ENCODE measurements at places on chromosomes 5 and 9. TPM values are rescaled to one million over a fixed set of nuclear protein-coding genes. Genes with fewer than 3 reads are reported as not detected.
A peak's percentile ranks its signal among the peaks of the same experiment; 100 is the strongest.

DNA sequence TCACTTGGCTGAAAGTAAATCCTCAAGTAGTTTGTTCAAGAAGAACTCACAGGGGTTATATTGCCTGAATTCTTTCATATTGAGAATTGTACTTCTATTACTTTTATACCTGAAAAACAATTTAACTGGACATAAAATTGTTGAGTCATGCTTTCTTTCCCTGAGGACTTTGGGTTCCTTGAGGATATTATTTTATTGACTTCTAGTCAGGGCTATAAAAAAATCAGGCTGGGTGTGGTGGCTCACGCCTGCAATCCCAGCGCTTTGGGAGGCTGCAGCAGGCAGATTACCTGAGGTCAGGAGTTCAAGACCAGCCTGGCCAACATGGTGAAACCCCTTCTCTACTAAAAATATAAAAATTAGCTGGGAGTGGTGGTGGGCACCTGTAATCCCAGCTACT is 17.9 kb upstream of the CDC42SE2 start:
- no peak overlapping the region for H3K4me3 ChIP-seq
- no peak for DNase-seq
- H3K27ac ChIP-seq = no peak overlapping the region
- H3K4me1 ChIP-seq = no peaks in the 10 kb centered on the region

The PCDHAC2 gene
- 1.4 TPM for total RNA-seq

GRCh38 chr5:135724617-135725016 is 109.8 kb upstream of the SLC25A48 start:
- H3K36me3 ChIP-seq = no peaks in the 10 kb centered on the region
- H3K27ac ChIP-seq = no peak overlapping the region
- DNase-seq = peak; percentile 57
- no peaks in the 10 kb centered on the region for H3K4me1 ChIP-seq
- H3K4me3 ChIP-seq = no peak overlapping the region

- no peaks in the 10 kb centered on the region for H3K4me1 ChIP-seq
- H3K4me3 ChIP-seq = no peak overlapping the region
- H3K27me3 ChIP-seq = no peaks in the 10 kb centered on the region
- H3K27ac ChIP-seq = no peak overlapping the region
- H3K36me3 ChIP-seq = peaks cover 4% of the 10 kb centered on the region
Observed at GRCh38 chr5:65588694-65589093, 25.6 kb downstream of the PPWD1 start.

The PCDHA9 gene
- total RNA-seq = 0.13 TPM

GRCh38 chr5:176132471-176133288 is 105.5 kb upstream of the SIMC1 start:
- H3K27me3 ChIP-seq = no peaks in the 10 kb centered on the region
- DNase-seq = no peak
- H3K4me1 ChIP-seq = no peaks in the 10 kb centered on the region
- H3K36me3 ChIP-seq = no peaks in the 10 kb centered on the region
- H3K4me3 ChIP-seq = no peak overlapping the region

The PCDHA1 gene
- not detected for total RNA-seq

- H3K27me3 ChIP-seq = peaks cover 3% of the 10 kb centered on the region
- no peak for DNase-seq
Observed at GRCh38 chr9:20242510-20243189, 379.6 kb downstream of the MLLT3 start.

GRCh38 chr9:88817628-88818027 is 173.6 kb upstream of the S1PR3 start:
- no peaks in the 10 kb centered on the region for H3K36me3 ChIP-seq
- no peaks in the 10 kb centered on the region for H3K4me1 ChIP-seq
- H3K4me3 ChIP-seq = no peak overlapping the region
- no peaks in the 10 kb centered on the region for H3K27me3 ChIP-seq
- H3K27ac ChIP-seq = no peak overlapping the region

- no peak for DNase-seq
- H3K36me3 ChIP-seq = no peaks in the 10 kb centered on the region
- no peaks in the 10 kb centered on the region for H3K4me1 ChIP-seq
Observed at GRCh38 chr5:116451066-116451465, 123.6 kb downstream of the SEMA6A start.

DNA sequence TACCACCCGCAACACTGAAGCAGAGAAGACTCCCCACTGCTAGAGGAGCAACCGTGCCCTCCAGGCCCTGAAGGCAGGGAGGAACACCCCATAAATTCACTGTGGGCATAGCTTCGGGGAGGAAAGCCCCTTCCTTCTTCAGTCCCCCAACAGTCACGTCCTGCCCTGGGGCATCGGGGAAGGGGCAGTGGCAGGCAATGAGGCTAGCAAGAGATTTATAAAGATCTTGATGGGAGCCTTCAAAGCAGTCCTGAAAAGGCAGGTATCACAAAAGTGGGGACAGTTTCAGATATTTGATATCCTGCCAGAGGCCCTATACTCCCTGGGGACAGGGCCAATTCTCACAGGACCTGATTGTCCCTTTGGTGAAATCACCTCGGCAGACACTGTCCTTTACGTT is 16.9 kb upstream of the TRIM14 start:
- no peaks in the 10 kb centered on the region for H3K36me3 ChIP-seq
- H3K4me3 ChIP-seq = no peak overlapping the region
- no peaks in the 10 kb centered on the region for H3K4me1 ChIP-seq
- no peak for DNase-seq

The PLCXD3 gene
- 13.9 TPM for total RNA-seq

GRCh38 chr5:161535762-161536161 is 10.8 kb downstream of the GABRB2 start:
- no peak for DNase-seq
- no peaks in the 10 kb centered on the region for H3K36me3 ChIP-seq
- no peaks in the 10 kb centered on the region for H3K4me1 ChIP-seq
- no peaks in the 10 kb centered on the region for H3K27me3 ChIP-seq
- H3K4me3 ChIP-seq = no peak overlapping the region
- no peak overlapping the region for H3K27ac ChIP-seq

Data from aorta (tissue), 5 donors.